ENCODE measurements at places on chromosomes 7 and 10.

DNA sequence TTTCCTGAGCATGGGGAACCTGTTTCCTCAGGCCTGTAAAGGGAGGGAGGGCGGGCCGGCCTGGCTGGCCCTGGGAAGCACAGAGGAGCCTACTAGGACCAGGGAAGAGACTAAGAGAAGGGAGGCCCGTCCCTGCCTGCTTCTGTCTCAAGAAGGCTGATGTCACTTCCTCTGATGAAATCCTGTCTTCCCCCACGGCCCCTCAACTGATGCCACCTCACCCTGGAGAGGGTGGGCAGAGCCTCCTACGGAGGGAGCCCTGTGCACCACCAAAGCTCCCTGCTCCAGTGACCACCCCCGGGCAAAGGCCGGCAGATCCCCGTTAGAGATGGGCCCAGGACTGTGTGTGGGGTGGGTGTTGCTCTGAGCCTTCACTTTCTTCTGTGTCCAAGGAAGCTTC lies 1.0 kb upstream of the PILRA start:
- peak; percentile 11 for DNase-seq

DNA sequence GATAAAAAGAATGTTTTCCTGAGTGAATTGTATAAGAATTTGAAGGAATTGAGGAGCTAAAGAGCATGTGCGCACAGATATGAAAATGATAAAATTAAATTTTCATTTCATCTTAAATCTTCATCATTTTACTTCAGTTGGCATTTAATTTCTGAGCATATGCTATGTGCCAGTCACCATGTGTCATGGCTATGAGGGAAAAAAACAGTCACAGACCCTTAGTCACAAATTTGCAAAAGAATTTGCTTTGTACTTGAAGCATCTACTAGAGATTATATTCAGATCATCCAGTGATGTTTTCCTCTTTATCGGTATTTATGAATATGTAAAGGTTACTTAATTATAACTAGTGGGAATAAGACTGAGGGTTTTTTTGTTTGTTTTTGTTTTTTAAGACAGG lies 29.8 kb downstream of the VCL start:
- DNase-seq: no peak

- DNase-seq: no peak
These were observed 9.0 kb upstream of the HIBADH start for GRCh38 chr7:27671675-27672074.

GRCh38 chr10:78071140-78071856 lies 37.6 kb downstream of the RPS24 start:
- DNase-seq: no peak

- DNase-seq: peak; percentile 89
These were observed 1.7 kb downstream of the KLF6 start for GRCh38 chr10:3783316-3783681.

GRCh38 chr10:44949915-44950314 lies 9.7 kb upstream of the RASSF4 start:
- DNase-seq: no peak

Data from tongue (tissue), 3 donors.